ENCODE measurements at places on chromosomes 11 and 22. TPM values are rescaled to one million over a fixed set of nuclear protein-coding genes. Genes with fewer than 3 reads are reported as not detected.
A peak's percentile ranks its signal among the peaks of the same experiment; 100 is the strongest.

Gene GGTLC2
- not detected for total RNA-seq

- no peak for DNase-seq
Measured at GRCh38 chr11:8389029-8389996, 125.6 kb upstream of the LMO1 start.

DNA sequence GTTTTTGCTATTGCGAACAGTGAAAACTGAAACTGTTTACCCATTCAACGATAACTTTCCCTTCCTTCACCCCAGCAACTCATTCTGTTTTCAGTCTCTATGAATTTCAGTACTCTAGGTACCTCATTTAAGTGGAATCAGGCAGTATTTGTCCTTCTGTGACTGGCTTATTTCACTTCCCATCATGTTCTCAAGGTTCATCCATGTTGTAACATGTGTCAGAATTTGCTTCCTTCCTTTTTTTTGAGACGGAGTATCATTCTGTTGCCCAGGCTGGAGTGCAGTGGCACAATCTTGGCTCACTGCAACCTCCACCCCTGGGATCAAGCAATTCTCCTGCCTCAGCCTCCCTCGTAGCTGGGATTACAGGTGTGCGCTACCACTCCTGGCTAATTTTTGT lies 23.7 kb downstream of the HTR3B start:
- no peak for DNase-seq

- no peak for DNase-seq
Measured at GRCh38 chr22:44627521-44628139, 74.4 kb upstream of the PRR5 start.

Gene PKNOX2
- total RNA-seq: 19.8 TPM

GRCh38 chr11:115665175-115665821 lies 161.1 kb upstream of the CADM1 start:
- DNase-seq: no peak

Gene ZP1
- not detected for total RNA-seq

Gene CCDC86
- total RNA-seq: 11.8 TPM

DNA sequence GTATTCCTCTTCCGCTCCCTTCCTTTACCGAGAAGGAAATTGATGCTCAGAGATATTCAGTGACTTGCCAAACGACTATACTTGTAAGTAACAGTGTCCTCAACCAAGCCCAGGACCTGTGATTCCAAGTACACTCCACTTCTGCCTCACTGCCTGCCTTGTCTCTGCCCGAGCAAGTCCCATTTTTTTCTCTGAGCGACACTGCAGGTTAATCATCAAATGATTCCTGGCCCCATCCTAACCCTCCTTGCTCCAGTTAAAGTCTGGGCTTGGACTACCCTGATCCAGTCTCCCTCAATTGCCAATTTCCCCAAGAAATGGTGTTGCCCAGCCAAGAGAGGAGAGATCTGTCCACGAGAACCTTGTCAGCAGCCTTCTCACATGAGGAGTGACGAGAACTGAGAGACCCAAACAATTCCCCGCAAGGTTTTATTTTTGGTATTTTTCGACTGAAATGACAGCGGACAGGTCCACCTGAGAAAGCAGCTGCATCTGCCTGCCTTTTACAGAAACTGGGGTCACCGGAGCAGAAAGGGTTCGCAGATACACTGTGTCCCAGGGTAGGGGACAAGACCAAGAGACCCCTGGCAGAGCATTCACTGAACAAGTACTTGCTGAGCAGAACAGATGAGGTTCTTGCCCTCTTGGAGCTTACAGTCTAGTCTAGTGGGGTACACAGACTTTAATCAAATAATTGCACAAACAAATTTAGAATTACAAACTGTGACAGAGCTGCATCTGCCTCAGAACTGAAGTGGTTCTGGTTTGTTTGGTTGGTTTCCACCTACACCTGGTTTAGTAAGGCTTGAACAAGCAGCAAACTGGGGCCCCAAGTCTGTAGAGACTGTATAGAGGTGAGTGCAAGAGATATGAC lies 11.4 kb downstream of the POU2AF1 start:
- no peak for DNase-seq

DNA sequence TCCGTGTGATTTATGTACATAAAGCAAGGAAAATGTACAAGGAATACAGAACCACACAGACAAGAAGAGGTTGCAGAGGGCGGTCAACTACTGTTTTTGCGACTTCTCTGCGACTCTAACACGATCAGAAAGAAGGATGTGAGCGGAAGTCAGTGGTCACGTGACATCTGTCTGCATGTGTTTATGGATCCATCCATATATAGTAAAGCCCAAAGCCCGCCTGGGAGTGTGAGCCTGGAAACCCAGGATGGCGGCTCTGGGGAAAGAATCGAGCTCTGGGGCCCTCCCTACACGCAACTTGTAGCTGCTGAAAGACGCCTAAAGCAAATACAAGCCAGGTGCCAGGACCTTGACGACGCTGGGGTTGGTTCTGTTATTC lies 8.8 kb downstream of the OSBPL5 start:
- DNase-seq: peak; percentile 76

Gene ANGPTL5
- 3.3 TPM for total RNA-seq

DNA sequence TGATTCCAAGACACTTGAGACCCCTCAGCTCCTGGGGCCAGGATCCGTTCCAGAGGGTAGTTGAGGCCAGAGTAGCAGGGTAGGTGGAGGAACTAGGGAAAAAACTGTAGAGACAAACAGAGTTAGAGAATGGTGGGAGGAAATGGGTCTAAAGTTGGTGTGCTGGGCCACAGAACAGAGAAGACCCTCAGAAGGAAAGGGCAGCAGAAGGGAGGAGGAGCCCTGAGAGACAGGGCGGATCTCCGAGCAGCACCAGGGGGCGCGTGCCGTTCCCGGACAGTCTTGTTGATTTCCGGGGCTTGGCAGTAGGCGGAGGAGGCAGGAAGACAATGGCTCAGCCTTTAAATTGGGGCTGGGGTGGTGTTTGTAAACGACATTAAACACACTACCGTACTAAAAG lies 2.4 kb upstream of the CECR2 start:
- DNase-seq: no peak

Gene MMP10
- total RNA-seq: not detected

Gene RHOD
- 20.1 TPM for total RNA-seq

Gene MB
- not detected for total RNA-seq

- DNase-seq: peak; percentile 20
Measured at GRCh38 chr11:114182471-114183043, 113.6 kb upstream of the NNMT start.

DNA sequence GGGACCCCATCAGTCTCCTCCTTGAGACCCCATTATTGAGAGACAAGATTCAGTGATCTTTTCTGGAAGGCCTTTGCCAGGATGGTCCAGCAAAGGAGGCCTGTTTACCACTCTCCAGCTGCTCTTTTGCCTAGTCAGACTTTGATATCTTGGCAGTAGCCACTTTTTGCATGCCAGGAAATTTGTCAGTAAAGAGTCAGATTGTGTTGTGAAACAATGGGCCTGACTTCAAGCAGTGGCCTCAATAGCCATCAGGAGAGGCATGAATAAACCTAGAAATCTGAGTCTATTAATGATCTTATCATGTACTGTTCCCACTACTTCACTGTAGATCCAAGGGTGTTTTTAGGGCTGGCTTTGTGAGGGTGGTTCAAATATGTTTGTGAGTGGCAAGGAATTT lies 479.4 kb downstream of the JRKL start:
- no peak for DNase-seq

Gene GVQW3
- total RNA-seq: 3.7 TPM

Gene OPCML
- 0.88 TPM for total RNA-seq

Gene SOX10
- total RNA-seq: 2.6 TPM

Gene HBG2
- total RNA-seq: 0.78 TPM

- DNase-seq: peak; percentile 55
Measured at GRCh38 chr11:69495441-69496201, 14.2 kb downstream of the LINC01488 start.

DNA sequence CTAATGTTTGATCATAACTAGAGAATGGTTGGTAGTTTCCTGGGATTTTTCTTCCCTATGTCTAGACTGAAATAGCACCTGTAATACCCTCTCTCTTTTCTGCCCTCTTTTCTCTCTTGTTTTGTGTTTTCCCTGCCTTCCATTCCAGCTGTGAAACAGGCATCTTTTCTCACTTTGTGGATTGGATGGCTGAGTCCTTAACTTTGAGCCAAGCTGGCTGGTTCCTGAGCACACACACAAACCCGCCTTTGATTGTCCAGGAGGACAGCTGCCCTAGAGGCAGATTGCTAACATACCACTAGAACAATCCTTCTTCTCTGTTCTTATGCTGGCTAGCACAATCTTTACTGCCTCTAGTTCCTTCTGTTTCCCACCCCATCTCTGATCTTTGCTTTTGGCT lies 17.7 kb downstream of the CTNND1 start:
- no peak for DNase-seq

DNA sequence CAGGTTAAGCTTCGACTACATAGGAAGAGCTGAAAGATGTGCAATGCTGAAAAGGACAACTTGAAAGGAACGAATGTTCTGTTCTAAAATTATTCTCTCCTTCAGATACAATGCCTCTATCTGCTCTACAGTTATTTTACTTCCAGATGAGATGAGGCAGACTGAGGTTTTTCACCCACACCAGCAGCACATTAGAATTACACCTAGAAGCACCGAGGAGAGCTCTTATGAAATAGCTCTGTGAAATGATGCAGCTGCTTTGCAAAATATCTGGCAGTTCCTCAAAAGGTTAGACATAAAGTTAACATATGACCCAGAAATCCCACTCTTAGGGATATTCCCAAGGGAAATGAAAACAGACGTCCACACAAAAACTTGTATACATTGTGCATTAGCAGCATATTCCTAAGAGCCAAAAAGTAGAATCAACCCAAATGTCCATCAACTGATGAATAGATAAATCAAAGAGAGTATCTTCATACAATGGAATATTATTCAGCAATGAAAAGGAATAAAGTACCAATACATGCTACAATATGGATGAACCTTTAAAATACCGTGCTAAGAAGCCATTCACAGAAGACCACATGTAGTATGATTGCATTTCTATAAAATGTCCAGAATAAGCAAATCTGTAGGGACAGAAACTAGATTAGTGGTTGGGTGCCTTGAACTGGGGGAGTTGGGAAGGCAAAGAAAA lies 34.5 kb downstream of the WT1 start:
- DNase-seq: no peak

GRCh38 chr11:63592975-63593395 lies 21.2 kb downstream of the PLAAT3 start:
- DNase-seq: no peak

Gene HBE1
- total RNA-seq: not detected

Gene BATF2
- 2.5 TPM for total RNA-seq

- no peak for DNase-seq
Measured at GRCh38 chr11:103183981-103184611, 74.9 kb downstream of the DYNC2H1 start.

GRCh38 chr11:121246769-121247035 lies 45.9 kb upstream of the SC5D start:
- no peak for DNase-seq

DNA sequence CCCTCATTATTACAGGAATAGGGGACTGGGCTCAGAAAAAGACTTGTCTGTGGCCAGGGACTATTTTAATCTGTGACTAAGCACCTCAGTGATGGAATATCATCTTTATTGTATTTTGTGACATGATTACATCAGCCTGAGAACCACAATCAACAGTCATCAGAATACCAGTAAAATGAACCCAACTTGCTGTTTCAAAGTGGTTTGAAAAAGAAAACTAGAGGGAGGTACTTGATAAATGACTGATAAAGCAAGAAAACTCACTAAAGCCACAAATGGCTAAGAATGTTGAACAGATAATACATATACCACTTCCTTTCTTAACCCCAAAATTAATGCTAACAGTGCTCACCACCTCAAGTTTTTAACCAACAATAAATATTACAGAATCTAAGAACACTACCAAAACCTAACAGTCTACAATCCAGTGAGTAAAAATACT lies 155.7 kb downstream of the ATG16L2 start:
- no peak for DNase-seq

DNA sequence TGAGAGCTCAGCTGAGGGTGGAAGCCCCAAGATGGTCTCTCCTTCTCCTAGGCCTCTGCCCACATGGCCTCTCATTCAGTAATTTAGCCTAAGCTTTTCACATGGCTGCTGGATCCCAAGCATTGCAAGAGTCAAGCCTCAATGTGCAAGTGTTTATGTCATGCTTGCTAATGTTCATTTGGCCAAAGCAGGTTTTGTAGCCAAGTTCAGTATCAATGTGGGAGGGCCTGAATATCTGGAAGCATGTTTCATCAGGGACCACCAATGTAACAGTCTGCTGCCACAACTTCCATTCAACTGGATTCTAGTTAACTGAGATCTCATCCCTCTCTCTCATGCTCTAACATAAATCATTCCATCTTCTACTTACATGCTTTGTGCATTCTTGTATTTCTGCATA lies 8.5 kb upstream of the SYTL2 start:
- no peak for DNase-seq

DNA sequence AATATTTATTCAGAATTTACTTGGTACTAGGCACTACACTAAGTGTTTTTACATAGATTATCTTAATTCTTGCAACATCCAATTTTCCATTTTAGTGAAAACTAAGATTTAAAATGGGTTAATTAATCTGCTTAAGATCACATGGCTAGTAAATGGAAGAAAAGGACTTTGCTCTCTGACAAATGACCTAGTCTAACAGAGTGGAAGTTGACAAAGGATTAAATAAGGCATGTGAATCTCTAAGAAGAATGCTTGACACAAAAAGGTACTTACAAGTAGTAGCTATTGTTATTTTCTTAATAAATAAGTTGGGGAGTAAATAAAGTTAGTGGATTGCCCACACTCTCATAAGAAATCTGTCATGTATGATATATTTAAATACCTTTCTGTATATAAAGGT lies 584.8 kb downstream of the DLG2 start:
- DNase-seq: no peak

GRCh38 chr11:130645164-130645842 lies 196.9 kb downstream of the ADAMTS15 start:
- no peak for DNase-seq

Gene OR2AG1
- total RNA-seq: not detected

Gene KCNJ5
- 3.5 TPM for total RNA-seq

Gene CSRP3
- total RNA-seq: not detected

DNA sequence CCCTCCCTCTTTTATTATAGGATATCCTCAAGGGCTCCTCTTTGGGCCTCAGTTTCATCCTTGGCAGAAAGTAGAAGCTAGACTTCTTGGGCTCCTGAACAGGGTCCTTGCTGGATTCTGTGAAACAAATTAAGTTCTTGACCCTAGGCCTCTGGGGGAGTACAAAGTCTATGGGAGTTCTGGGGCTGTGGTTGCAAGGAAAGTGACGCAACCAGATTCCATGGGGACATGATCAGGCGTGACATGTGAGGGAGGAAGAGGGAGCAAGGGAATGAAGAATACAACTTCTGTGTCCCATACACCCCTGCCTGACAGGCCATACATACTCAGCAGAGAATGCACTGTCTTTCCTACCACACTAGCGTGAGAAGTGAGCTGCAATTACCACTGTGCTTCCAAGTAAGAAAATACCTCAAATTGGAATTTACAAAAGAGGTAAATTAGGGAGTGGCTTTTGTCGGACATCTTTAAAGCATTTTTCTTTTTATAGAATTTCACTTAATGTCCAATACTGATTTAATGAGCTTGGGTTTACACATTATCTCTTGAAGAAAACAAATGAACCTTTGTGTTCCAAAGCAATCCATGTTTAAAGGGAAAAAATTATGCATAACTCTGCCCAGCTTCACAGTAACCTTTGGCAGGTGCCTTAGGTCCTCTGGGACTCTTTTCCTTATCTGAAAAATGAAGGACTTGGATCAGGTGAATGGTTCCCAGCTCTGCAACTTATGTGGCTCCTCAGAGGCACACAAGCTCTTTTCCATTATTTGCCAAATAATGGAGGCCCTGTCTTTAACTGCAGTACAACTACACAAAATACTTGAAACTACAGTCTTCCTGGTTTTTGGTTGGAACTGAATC lies 38.9 kb downstream of the LIMK2 start:
- no peak for DNase-seq

Data from aorta (tissue), 5 donors.